ENCODE measurements at places on chromosomes 12 and 14.
A peak's percentile ranks its signal among the peaks of the same experiment; 100 is the strongest.

DNA sequence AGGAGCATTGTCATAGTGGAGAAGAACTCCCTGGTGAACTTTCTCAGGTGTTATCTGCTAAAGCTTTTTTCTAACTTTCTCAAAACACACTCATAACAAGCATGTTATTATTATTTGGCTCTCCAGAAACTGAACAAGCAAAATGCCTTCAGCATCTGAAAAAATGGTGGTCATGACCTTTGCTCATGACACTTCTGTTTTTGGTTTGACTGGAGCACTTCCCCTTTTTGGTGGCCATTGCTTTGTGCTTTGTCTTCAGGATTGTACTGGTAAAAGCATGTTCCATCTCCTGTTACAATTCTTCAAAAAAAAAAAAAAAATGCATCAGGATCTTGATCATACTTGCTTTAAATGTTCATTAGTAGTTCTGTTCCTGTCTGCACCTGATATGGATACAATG is 1241.6 kb upstream of the USP15 start:
- no peak for DNase-seq

- no peak for DNase-seq
Observed at GRCh38 chr14:92443741-92444140, 69.8 kb upstream of the RIN3 start.

DNA sequence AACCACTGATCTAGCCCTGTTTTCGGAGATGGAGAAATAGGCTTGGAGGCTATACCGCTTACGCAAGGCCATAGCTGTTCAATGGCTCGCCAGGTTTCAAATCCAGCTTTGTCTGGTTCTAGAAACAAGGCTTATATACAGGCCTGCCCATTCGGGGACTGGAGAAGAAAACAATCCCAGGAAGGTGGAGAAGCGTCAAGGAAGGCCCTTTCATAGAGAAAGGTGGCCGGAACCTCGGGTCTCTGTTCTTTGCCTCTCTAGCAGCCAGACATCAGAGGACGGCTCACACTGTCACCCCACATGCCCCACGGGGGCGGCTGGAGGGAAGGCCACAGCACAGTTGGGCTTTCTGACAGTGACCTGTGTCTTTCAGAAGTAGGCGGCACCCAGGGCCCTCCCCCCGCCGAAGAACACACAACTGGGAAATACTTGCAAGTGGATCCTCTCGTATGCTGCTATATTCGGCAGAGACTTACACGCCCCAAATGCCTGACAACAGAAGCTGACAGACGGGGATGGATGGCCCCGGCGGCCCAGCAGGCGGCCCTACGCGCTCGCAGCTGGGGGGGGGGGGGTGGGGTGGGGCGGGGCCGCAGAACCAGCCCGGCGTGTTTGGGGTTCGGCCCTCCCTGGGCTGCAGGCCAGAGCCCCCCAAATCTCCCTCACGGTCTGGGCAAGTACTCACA is 4.5 kb upstream of the SETD1B start:
- DNase-seq: no peak

GRCh38 chr14:50288146-50288545 is 23.9 kb downstream of the L2HGDH start:
- no peak for DNase-seq

GRCh38 chr12:87082756-87083155 is 826.6 kb upstream of the MGAT4C start:
- DNase-seq: no peak

DNA sequence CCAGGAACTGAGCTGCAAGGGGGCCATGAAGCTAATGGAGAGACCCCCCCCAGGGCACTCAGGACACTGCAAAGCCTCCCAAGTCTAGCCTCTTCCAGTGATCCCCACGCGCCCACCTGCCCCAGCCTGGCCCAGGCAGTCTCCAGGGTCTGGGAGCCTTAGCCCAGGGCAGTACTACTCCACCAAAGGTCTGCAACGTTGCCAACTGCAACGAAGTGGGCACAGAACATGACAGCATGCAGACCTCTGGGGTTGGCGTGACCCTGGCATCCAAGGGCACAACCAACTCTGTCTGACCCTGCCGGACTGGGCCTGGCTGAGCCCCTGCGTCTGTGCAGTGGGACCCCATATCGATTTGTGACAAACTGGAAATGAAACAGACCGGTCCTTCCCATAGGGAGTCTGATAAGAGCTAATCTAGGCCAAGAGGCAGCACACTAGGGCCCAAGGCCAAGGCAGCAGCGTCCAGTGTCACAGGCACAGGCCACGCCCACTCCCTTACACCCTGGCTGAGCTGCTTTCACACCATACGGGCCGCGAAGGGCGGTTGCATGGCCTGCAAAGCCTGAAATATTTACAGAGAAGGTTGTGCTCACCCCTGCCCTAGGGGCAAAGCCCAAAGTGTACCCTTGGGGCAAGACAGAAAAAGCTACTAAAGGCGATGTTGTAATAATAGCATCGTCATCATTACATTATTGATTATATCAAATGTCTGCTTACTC is 76.7 kb downstream of the NCOR2 start:
- no peak for DNase-seq

GRCh38 chr14:23259426-23259825 is 21.7 kb downstream of the RNF212B start:
- no peak for DNase-seq

DNA sequence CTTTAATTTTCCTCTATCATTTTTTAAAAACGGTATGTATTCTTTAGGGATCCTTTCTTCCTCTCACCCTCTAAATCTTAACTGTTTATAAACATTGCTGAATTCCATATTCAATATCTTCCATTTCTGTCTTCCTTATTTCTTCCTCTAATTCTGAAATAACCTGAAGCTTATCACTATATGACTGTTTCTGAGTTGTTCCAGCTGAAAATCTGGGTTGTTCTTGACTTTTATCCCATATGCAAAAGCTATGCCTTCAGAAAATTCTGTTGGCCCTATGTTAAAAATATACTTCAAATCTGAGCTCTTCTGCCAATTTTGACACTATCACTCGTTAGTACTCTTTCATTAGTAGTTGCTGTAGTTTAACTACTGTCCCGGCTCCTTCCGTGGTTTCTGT is 970.3 kb downstream of the BCL11B start:
- no peak for DNase-seq

DNA sequence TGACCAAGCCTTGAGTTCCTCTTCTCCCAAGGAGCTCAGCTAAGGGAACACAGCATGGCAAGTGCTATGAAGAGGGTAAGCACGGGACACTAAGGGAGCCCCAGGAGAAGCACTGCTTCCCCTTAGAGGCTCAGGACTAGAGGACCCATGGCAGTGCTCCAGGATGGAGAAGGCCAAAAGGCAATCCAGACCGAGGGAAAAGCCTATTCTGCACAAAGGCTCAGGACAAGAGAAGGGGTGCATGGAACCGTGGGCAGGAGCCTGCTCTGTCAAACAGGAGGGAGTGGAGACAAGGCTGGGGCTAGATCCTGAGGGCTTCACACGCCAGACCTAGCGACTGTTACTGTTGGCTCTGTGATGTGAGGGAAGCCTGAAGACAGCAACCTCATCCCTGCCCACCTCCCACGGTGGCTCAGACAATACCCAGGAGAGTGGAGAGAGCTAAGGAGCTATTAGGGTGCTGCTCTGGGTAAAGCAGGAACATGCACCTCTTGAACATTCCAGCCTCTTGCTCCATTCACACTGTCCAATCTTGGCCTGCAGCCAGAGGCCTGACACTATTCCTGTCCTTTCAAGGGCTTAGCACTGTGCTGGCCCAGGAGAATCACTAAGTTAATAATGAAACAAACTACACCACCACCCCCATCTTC is 24.2 kb downstream of the OTUB2 start:
- DNase-seq: no peak

- no peak for DNase-seq
Observed at GRCh38 chr12:13161172-13161571, 35.4 kb upstream of the EMP1 start.

- DNase-seq: no peak
Observed at GRCh38 chr14:60642270-60643140, 6.8 kb downstream of the SIX1 start.

DNA sequence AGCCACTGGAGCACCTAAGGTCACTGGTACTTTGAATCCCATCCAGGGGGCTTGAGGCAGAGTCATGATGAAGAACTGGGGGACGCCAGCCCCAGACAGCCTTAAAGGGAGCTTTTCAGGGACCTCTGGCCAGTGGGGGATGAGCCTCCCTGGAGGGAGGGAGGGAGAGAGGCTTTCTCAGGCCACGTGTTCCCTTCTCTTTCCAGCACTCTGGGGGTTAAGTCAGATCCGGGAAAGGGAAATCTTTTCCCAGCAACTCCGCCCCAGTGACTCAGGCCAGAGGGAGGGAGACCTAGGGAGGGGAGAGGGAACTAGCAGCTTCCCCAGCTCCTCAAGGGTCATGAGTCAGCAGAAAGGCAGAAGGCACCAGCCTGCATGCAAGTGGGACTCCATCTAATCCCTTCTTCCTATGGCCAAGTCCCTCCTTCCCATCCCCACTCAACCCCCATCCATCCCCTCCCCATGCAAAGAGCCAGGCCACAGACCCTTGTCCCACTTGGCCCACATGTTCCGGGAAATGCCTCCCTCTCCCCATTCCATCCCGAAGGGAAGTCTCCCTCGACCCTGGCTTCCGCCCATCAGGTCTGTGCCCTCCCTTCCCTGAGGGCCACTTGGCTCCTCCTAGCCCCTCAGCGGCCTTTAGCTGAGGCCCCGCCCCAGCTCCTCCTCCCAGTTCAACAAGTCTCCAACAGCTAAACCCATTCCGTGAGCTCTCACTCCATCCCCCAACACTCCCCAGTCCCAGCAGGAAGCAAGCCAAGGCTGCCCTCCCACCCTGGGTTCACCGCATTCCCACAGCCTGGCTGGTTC is 5.6 kb downstream of the TNFRSF1A start:
- DNase-seq: peak; percentile 86

- no peak for DNase-seq
Observed at GRCh38 chr14:67313153-67313552, 46.5 kb downstream of the ATP6V1D start.

GRCh38 chr14:93115821-93116675 is at the start of gene ITPK1:
Gene ITPK1 (minus strand): TSS chr14:93115925. CDS start chr14:93115163, 762 bp downstream.
- peak; percentile 33 for DNase-seq

DNA sequence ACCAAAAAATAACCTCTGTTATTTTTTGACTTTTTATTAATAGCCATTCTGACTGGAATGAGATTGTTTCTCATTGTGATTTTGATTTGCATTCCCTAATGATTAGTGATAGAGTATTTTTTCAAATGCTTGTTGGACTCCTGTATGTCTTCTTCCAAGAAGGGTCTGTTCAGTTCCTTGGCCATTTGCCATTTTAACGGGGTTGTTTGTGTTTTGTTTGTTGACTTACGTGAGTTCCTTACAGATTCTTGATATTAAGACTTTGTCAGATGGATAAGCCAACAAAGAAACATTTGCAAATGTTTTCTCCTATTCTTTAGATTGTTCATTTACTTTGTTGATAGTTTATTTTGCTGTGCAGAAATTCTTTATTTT is 651.6 kb upstream of the LRFN5 start:
- no peak for DNase-seq

GRCh38 chr14:57712102-57712501 is 153.8 kb downstream of the SLC35F4 start:
- no peak for DNase-seq

- no peak for DNase-seq
Observed at GRCh38 chr12:123790905-123791467, 28.9 kb downstream of the DNAH10 start.

Data from right renal pelvis (tissue), 4 donors.